ENCODE measurements at places on chromosomes 11 and 22.

- no peak for DNase-seq
Measured at GRCh38 chr22:47245286-47245685, 482.8 kb downstream of the TBC1D22A start.

DNA sequence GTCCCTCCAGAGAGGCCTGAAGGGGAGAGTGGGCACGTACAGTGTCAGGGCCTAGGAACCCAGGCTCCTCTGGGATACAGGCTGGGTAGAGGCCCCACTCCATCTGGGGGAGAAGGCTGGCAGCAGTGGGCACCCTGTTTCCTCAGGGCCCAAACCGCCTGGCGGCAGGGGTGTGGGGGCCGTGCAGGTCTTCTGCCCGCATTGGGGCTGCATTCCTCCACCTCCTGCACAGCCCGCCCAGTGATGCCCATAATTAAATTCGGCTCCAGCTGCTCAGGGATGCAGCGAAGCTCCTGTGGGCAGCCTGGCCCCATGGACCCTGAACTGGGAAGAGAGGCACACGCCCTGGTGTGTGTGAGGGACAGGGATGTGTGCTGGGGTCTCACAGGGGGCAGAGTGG is 35.4 kb downstream of the KCNQ1OT1 start:
- DNase-seq: no peak

GRCh38 chr22:37186228-37186996 is 1.6 kb downstream of the C1QTNF6 start:
- DNase-seq: peak; percentile 80

GRCh38 chr22:27997538-27997937 is 78.5 kb upstream of the PITPNB start:
- DNase-seq: no peak

GRCh38 chr11:36394926-36395325 is 98.8 kb downstream of the PRR5L start:
- no peak for DNase-seq

DNA sequence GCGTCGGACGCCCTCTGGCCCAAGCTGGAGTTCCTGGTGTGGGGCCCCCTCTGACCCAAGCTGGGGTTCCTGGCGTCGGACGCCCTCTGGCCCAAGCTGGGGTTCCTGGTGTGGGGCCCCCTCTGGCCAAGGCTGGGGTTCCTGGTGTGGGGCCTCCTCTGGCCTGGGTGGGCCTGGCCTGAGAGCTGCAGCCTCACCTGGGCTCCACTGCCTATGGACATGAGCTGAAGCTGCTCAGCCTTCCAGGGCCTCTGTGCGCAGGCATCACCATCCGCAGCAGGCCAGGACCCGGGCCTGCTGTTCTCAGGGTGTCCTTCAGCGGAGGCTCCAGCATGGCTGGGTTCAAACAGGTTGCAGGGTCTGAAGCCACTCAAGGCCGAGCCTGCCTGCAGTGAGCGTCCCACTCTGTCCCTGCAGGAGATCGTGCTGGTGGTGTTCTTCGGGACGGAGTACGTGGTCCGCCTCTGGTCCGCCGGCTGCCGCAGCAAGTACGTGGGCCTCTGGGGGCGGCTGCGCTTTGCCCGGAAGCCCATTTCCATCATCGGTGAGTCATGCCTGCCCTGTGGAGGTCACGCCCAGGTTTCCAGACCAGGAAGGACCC is 125.5 kb downstream of the KCNQ1 start:
- DNase-seq: no peak

GRCh38 chr11:78732246-78732645 is 157.6 kb upstream of the NARS2 start:
- DNase-seq: no peak

GRCh38 chr22:23265368-23265700 is 85.0 kb downstream of the BCR start:
- DNase-seq: no peak

GRCh38 chr11:117606211-117606610 is 190.8 kb downstream of the DSCAML1 start:
- DNase-seq: no peak

DNA sequence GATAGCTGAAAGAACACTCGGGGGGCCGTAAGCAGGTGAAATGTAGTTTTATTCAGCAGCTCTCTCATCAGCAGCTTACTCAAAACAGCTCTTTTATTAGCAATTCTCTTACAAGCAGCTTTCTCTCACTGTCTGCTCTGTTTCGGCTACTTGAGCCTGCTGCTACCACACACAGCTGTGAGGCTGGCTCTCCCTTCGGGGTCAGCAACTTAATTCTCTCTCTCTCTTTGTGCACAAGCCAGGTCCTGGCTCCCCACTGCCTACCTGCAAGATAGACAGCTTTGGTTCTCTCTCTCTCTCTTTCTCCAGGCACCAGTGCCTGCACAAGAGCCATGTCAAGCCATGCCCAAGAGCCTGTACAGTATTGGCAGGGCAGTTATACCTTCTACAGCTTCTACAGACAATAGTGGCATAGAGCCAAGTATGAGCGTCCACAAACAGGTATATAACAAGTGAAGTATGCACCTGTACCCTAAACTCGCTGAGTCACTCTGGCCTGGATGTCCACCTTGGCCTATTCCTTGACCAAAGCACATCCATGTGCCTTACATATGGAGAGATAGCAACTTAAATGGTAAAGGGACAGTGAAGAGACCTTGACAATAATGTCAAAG is 110.8 kb downstream of the MTNR1B start:
- no peak for DNase-seq

- peak; percentile 94 for DNase-seq
Measured at GRCh38 chr11:128095466-128095981, 491.8 kb downstream of the ETS1 start.

GRCh38 chr22:37312549-37313183 is 30.4 kb downstream of the CYTH4 start:
- DNase-seq: no peak

DNA sequence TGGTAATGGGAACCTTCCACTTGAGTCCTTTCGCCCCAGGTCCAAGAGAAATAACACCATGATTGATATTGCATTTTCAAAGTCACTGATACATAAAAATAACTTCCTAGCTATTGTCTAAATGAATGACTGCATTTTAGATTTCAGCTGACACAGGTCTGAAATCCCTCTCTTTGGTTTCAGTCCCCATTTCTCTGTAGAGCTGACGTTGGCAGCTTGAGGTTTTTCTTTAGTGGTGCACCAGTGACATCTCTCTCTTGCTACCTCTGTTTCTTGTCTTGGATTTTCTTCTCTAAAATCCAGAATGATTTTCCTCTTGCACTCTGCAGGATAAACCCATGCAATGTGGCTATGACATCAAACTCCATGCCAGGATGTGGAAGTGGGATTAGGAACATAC is 31.7 kb upstream of the SORL1 start:
- no peak for DNase-seq

DNA sequence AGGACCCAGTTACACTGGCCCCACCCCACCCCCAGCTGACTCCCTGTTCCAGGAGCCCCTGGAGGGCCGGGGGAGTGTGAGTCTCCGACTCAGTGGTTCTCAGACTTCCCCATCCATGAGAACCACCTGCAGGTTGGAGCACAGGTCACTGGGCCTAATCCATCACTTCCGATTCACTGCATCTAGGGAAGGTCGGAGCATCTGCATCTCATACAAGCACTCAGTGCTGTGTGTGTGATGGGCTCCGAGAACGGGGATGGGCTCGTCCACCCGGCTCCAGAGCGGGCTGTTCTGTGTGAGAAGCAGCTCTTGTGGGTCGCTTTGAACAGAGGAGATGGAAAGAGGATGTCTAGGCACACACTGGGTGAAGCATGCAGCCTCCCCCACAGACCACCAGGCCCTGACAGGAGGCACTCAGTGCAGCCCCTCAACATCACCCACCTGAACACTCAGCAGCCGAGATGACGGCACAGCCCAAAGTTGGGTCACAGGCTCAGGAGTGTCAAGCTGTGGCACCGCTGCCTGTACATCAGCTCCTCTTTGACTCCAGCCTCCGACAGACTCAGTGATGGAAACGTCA is 541.4 kb downstream of the BRD1 start:
- DNase-seq: no peak
